ENCODE measurements at places on chromosomes 12 and 14.
A peak's percentile ranks its signal among the peaks of the same experiment; 100 is the strongest.

- DNase-seq: peak; percentile 98
Observed at GRCh38 chr14:28785096-28785952, 18.7 kb downstream of the FOXG1 start.

DNA sequence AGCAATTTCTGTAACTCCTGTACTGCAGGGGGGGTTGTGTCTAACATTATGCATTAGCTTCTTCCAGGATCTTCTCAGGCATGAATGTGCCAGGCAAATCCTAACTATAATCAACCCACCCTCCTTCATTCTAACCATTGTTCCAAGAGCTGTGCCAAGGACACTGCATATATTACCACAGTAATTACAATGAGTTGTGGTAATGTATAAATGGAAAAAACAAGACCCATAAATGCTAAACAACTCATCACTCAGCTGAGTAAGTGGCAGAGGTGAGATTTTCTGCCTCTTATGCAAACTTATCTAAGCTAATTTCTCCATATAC lies 80.6 kb downstream of the PRKD1 start:
- no peak for DNase-seq

GRCh38 chr12:46830731-46831334 lies 5.0 kb upstream of the SLC38A4 start:
- no peak for DNase-seq

DNA sequence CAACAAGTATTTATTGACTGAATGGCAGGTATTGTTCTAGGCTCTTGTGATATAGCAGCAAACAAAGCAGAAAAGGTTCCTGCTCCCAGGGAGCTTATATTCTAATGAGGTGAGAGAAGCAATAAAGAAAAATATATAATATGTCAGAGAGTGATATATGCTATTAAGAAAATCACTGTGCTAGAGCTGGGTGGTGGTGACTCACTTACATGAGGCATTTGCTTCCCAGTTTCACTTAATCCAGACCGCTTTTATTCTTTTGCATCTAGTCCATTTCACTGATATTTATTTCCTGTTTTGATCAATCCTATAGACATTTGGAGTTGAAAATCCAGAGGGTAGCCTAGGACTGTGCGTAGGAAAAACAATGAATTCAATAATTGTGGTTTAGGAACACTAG lies 17.5 kb downstream of the TRHDE start:
- no peak for DNase-seq

DNA sequence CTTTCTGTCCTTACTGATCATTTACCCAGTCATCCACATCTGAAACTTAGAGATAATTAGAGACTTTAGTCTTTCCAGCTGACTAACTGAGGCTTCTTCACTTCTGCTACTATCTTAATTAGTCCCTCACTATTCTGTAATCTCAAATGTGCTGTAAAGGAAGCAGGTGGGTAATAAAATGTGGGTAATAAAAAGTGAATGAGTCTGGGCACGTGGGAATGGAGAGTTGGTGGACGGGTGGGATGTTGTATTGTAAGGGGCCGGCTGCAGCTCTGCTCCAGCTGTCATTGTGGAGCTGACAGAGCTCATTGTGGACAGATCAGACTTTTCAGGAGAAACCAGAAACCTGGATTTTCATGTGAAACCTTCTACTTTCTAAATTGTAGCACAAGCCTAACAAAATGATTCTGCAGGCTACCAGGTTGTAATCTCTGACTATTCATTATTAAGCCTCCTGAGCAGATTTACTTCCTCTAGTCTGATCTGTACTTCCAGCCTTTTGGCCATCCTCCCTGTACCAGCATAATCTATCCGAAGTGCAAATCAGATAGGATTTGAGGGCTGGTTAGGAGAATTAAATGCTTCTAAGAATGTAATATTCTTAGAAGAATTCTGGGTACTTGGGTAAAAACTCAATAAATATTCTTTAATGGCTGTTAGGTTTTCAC lies 42.0 kb upstream of the BMAL2 start:
- DNase-seq: no peak

- peak; percentile 33 for DNase-seq
Observed at GRCh38 chr14:61152851-61153364, 128.2 kb downstream of the TMEM30B start.

- no peak for DNase-seq
Observed at GRCh38 chr12:83859021-83859420, 1053.6 kb downstream of the SLC6A15 start.

GRCh38 chr14:64844969-64845536 lies 34.7 kb downstream of the SPTB start:
- DNase-seq: no peak

DNA sequence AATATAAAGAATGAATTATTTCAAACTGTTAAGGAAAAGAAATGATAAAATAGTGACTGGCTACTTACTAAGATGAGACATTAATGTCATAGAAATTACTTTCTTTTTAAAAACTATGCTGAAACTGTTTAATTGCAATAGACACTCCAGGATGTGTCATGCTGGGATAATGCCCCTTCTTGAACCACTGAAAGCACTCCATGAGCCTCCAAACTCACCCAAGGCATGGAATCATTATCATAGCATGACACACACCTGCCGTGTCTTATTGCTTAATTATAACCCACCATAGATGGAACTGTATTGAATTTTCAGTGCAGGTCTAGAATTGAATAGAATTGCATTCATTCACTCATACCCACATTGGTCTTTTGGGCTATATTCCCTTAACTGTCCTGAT lies 4.3 kb downstream of the MBIP start:
- peak; percentile 96 for DNase-seq

DNA sequence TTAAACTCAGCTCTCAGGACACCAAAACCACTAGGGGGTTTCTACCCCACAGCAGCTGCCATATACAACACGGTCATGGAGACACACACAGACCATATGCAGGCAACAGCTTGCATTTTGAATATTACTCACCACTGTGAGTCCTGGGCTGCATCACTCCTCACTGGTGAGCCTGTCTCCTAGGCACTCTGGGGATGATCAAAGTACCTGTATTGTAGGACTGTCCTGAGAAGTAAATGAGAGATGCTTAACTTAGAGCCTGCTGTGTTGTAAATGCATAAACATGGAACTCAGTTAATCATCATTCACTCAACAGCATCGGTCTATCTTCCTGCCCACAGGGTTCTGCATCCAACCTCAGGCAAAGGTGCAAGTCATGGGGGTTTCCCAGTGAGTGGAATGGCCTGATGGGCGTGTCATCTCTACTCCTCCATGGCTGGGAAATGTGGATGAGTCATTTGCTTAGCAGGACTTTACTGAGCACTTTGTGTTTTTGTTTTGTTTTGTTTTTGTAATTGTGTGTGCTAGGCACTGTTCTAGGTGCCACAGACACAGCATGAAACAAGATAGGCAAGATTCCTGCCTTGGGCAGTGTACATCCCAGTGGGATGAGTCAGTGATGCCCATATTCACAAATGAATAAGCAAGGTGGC lies 1141.2 kb upstream of the TMEM132C start:
- DNase-seq: no peak

GRCh38 chr14:105738638-105739037 lies 212.3 kb downstream of the TMEM121 start:
- DNase-seq: no peak

DNA sequence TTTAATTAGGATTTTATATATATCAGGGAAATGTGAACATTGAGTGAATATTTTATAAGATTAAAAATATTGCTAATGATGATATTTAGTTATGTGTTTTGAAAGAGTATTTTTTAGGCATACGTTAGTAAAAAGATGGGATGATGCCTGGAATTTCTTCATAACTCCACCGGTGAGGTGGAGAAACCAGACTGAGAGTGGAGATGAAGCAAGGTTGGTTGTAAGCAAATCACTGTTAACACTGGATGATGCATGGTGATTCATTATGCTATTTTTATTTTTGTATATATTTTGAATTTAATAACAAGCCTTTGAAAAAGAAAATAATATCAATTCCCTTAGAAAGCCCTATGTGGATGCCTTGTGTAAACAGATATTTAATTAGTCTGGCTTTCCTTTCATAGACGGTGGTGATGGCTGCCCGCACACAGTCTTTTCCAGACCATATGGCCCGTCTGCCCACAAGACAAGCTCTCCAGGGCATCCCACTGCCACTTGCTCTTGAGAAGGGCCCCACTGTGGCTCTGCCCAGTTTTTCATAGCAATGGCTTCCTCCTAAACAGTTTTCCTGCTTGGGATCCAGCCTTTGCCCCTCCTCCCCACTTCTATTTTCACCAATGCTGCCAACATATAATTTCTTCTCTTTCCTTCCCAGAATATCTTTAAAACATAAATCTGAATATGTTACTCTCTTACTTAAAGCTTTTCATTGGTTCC lies 95.4 kb downstream of the HELB start:
- no peak for DNase-seq

DNA sequence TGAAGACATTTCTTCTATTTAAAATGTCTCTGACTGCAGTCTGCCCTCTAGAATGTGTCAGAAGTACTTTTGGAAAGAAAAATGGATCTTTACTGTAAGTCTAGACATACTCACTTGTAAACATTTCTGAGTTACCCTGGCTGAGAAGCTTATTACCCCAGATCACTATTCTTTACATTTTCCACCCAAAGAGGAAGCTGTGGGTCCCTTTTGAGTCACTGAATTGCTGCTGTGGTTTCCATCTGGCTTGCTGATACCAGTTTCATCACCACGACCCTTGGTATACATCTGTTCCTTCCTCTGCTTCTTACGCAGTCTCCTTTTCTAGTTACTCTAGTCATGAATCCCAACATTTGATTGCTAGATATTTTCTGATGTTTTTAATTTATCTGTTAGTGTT lies 20.2 kb upstream of the CLEC4D start:
- no peak for DNase-seq

DNA sequence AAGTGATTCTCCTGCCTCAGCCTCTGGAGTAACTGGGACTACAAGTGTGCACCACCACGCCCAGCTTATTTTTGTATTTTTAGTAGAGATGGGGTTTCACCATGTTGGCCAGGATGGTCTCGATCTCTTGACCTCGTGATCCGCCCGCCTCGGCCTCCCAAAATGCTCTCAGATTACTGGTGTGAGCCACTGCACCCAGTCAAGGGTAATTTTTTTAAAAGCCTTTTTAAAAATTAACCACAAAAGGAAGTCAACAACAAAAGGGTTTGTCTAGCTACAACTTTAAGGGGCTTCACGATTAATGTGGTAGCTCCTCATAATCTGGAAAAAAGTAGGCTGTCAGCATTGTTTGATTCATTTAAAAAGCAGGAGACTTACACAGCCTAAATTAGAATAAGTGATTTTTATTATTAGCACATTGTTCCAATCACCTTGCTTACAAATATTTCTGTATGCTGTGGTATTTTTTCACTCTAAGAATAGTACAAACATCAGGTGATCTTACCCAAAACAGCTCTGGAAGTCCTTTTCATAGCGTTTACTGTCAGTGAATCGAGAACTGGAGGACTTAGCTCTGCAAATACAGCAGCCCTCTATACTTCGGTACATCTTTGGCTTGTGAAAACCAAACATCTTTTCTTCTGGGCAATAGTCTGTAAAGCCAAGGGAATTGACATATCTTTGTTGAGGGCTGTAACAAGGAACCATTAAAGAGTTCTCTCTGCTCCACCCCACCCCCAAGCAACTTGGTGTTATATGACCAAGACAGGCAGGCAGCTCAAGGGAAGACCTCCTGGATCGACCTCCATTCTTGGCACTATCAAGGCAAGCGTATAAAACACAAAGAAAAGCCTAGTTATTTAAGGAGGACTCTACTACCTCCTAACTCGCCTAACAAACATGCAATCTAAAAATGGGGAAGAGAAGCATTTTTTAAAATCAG lies 28.1 kb downstream of the SINHCAF start:
- DNase-seq: no peak

- no peak for DNase-seq
Observed at GRCh38 chr14:72164420-72165228, 232.4 kb downstream of the RGS6 start.

DNA sequence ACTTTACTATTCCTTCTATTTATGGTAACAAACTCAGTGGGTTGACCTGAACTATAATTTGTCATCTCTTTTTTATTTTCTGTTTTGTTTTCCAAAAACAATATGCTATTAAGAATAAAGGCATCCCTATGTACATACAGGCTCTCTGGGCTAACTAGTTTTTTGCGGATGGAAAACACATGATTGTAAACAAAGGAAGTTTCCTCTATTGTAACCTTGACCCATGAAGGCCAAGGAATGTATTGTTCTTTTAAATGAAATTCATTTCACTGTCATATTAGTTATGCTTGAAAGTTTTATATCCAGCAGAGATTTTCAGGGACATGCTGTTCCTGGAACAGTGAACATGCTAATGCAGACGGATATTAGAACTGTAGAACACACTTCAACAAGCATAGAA lies 705.0 kb upstream of the SEL1L start:
- no peak for DNase-seq

DNA sequence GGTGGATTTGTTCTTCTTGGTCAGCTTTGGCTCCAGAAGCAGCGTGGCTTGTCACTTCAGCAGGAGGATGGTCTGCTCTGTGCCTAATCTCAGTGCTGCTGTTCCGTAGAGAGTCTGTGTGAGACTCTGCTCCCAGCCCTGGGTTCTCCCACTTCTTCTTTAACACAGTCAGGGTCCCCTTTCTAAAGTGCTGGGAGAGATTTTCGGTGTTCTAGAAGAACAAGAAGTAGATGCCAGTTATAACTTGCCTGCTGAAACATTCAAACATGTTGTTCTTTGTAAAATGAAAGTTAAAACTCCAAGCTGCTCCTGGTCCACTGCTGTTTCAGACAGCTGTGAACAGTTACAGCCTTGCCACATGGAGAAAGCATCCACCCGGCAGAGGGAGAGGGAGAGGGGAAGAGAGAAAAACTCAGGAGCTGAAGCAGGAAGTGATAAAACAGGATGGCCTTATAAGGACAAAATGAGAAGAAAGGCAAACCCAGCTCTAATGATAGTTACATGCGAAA lies 55.2 kb upstream of the CERS5 start:
- peak; percentile 25 for DNase-seq

DNA sequence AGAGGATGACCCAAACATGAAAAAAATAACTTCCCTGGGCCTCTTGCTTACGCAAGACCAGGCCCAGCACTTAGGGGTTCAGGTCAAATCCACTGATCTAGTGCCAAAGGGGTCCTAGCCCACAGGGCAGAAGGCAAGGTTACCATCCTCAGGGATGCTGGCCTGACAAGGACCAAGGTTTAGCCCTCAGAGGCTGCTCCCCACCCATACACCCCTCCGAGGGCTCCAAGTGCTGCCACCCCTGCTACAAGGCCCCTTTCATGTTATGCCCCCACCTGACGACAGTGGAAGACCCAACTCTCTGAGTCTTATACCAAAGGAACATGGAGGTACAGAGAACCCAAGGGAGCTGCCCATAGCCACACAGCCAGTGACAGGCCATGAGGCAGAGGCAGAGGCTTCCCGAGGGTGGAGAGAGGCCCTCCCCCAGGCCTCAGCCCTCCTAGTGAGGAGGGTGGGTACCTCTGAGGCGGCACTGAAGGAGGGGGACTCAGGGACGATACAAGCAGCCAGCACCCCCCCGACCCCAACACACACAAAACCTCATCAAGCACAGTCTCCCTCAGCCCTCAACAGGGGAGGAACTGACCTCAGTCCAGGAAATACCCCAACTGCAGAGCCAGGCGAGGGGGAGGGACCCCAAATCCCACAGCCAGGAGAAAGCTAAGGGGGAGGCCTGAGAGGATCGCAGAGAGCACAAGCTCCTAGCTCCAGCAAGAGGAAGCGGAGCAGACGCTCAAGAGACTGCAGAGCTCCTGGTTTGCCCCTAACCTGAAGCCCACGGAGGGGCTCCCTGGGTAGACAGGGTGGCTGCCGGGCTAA lies 37.0 kb downstream of the ANAPC7 start:
- no peak for DNase-seq

Data from NCI-H1417 (cell line).